ENCODE measurements at places on chromosomes 3 and 15.
A peak's percentile ranks its signal among the peaks of the same experiment; 100 is the strongest.

GRCh38 chr15:59798605-59798917, 109.4 kb upstream of the BNIP2 start:
- DNase-seq = no peak

- no peak for DNase-seq
Observed at GRCh38 chr3:173761161-173761560, 363.6 kb downstream of the NLGN1 start.

DNA sequence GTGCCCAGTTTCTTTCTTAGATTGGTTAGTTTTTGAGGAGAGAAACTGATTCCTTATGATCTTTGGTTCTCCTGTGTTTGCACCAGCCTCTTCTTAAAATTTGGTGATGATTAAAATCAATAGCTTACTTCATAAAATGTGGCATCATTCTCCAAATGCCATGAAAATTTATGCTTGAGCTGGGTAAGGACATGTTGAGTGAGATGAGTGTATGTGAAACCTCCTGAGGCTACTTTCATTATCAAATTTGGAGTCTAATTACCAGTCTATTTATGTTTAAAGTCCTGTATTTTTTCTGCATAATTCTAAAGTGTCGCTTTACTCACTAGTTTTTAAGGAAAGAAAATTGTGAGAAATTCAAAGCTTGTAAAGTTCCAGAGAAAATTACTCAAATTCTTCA, 102.1 kb downstream of the DIPK2A start:
- DNase-seq = no peak

GRCh38 chr3:195559723-195560409, 16.7 kb upstream of the PPP1R2 start:
- DNase-seq = peak; percentile 39

- DNase-seq = no peak
Observed at GRCh38 chr15:85407421-85408269, 27.2 kb downstream of the AKAP13 start.

- DNase-seq = no peak
Observed at GRCh38 chr3:57927166-57927565, 81.1 kb upstream of the FLNB start.

DNA sequence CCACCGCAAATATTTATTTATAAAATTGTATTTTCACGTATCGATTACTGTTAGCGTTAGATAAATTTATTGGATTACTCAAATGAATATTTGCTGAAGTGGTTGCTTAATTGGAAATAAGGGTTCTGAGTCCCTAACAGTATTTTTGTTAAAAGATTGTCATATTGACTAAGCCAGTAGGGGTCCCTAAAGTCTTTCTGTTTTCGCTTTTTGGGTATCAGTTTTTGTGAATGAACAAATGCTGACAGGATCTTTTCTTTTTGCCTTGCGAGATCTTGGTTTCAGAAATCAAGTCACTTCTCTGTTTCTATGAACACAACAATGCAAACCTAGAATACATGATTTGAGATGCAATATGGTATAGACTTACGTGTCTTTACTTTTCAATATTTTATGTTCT, 7.1 kb downstream of the RAD51 start:
- DNase-seq = no peak

GRCh38 chr15:67144609-67145311, 79.4 kb downstream of the SMAD3 start:
- no peak for DNase-seq

GRCh38 chr3:16885593-16886302, 993 bp downstream of the PLCL2 start:
- no peak for DNase-seq

DNA sequence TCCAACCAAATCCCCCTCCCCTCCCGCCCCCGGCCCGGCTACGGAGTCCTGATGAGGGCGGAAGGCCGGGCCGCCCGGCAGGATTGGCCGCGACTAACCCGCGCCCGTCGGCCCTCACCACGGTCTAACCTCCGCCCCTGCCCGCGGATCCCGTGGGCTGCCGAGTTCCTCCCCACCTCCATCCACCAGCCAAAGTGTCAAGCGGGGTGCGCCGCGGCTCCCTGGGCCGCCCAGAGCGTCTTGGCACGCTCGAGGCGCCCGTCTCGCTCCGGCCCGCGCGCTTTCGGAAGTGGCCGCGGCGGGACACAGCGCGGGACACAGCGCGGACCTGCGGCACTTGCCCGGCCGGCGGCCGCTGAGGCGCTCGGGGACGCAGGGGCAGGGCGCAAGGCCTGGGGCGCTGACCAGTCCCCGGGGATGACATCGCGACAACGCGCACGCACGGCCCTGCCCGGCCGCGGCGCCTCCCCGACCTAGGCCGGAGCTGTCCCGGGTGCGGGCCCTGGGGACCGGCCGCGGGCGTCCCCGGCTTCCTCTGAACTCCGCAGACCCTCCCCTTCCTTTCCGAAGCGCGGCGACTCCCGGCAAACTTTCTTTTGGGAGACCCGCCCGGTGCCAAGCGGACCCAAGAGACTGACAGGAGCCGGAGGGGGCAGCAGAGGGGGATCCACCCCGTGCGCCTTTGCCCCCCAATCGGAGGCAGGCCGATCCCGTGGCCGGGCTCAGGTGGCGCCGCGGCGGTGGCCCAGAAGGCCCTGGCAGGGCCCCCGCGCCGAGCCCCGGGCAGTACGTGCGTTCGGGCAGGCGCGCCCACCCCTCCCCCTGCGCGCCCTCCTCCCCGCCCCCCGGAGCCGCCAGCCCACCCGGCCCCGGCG, 112.8 kb upstream of the ICE2 start:
- no peak for DNase-seq

GRCh38 chr3:127684871-127685707, 12.3 kb downstream of the ABTB1 start:
- no peak for DNase-seq

DNA sequence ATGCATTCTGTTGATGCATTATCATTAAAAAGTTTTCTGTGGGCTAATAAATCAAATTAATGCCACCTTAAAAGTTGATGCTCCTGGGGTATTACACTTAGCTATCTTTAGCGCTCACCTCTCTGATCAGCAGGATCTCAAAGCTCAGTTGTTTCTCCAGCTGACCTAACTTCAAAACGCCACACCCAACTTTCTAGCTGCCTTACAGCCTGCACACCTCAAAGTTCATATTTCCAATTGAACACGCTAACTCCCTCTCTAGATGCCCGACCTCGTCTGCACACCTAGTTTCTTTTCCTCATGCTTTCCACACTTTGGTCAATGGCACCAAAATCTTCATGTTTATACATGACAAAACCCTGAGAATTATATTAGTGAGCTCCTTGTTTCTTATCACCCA, 98.2 kb upstream of the AGTR1 start:
- DNase-seq = no peak

DNA sequence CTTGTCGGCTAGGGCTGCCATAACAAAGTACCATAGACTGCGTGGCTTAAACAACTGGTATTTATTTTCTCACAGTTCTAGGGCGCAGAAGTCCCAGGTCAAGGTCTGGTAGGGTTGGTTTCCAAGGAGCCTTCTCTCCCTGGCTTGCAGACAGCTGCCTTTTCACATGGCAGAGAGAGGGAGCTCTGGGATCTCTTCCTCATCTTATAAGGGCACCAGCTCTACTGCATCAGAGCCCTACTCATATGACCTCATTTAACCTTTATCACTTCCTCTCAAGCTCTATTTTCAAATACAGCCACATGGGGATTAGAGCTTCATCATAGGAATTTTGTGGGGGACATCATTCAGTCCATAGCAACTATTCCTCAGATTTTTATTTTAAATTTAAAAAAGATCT, 17.6 kb upstream of the PAQR9 start:
- no peak for DNase-seq

GRCh38 chr3:113212150-113212843, 940 bp downstream of the BOC start:
- DNase-seq = no peak

- no peak for DNase-seq
Observed at GRCh38 chr3:13115576-13115910, 42.3 kb upstream of the IQSEC1 start.

DNA sequence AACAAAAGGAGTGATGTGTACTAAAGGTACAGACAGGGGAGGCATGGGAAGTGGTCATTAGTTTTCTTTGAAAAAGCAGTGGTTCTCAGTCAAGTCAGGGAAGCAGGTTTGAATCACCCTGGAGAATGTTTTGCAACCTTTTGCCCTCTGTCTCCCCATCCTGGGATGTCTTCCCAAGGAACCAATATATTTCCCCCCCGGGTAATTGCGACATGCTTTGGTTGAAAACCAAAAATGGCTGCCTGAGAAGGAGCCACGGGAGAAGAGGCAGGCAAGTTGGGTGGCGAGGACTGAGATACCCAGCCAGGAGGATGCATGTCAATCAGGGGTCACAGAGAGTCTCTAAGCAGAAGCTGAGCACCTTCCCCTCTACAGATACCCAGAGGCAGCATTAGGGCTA, 20.2 kb upstream of the PPP1R2 start:
- DNase-seq = no peak

DNA sequence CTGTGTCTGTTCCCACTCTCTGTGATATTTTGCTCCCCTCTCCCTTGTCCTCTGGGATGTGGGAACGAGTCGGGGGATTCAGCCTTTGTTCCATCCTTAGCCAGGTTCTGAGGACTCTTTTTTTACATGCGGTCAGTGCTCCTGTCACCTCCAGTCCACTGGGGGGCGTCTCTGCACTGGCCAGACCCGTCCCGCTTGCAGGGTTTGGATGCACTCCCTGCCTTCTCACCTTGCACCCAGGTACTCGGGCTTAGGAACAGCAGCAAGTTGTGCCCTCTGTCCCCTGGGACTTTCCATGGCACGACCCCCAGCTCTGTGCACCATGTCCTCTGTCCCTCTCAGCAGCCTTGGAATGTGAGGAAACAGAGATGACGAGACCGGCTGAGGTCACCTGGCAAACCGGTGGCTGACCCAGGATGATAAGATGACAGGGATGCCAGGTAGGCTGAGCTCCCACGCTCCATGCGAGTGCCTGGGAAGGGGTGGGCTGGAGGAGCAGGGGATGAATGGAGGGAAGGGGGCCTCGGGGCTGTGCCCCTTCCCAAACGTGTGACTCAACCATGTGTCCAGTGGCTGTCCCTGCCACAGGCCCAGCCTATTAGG, 27.3 kb upstream of the FGD5 start:
- peak; percentile 37 for DNase-seq

DNA sequence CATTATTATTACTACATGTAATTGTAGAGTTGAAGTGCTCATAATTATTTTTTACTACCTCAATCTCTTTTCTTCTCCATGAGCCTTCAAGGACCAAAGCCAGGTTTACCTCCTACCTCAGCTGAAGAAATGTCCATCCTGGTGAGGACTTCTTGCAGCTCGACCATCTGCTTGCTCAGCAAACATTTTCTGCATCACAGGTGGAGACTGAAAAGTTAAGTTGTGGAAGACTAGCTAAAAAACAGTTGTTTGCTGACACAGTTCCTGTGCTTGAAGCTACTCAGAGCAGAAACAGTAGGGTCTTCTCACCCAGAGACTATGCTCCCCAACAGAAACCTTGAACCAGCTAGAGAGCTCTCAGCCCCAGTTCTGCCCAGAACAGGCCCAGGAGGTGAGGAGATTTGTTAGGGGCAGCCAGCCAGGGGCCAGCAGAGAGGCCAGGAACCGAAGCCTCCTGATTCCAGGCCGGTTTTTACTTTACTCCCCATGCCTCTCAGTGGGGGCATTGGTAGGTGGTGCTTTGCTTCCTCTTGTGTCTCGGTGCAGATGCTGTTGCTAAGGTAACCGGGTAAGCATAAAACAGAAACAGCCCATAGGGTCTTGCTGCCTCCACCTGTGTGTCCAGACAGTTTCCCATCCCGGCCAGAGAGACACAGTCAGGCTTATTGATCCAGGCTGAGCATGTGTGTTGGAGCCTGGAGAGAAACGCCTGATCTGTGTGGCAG, 54.9 kb downstream of the CCNL1 start:
- no peak for DNase-seq

DNA sequence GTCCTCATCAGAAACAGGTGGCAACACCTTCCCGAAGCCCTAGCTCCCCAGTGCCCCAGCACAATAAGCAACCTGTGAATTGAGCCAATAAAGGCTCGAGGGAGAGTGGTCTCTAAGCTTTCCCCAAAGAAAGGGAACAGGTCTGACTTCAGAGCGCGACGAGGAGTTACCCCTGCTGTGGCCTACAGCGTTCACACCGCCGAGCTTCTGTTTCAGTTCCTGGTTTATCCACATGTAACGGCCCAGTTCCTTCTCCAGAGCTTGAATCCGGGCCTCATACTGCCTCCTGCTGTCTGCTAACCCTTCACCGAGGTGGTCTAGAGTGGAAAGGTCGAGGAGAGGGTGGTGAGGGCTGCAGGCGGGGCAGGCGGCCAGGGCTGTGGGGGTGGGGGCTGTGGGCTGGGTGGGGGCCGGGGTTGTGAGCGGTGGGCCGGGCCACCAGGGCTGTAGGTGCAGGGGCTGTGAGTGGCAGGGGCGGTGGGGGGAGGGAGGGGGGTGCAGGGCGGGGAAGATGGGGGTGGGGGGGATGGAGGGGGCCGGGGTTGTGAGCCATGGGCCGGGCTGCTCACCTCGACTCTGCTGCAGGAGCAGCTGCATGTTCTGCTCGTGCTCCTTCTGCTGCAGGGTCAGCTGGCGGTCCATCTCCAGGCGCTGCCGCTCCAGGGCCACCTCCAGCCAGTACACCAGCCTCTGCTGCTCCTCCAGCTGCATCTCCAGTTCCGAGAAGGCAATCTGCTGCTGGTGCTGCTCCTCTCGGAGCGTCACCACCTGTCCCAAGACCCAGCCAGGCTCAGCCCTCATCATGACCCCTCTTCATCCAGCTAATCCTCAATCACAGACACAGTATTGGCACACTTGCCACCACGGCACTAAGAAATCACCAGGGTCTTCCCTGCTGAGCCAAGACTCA, 26.2 kb downstream of the KIF7 start:
- DNase-seq = no peak

DNA sequence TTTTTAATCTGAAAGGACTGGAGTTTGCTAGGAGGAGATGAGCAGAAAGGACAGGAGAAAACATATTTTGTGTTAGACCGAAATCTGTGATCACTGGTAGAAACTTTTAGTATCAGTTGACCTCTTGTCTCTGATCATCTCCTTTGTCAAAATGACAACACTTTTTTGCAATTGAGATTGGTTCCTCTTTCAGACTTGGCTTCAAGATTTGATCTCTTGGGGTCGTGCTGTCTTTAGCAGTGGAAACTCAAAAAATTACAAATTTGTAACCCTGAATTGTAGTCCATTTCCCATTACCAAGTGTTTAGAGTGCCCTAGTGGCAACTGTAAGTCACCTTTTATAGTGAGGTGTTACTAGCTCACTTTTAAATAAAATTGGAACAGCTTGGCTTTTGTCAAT, 107.4 kb downstream of the KLHL25 start:
- no peak for DNase-seq

GRCh38 chr3:14803981-14804834, 14.6 kb upstream of the FGD5 start:
- no peak for DNase-seq

GRCh38 chr3:25424614-25425013, 3.4 kb upstream of the RARB start:
- no peak for DNase-seq

- no peak for DNase-seq
Observed at GRCh38 chr15:91593067-91593466, 260.4 kb upstream of the SLCO3A1 start.

Data from HCT116 (cell line).